EH (cell line): ENCODE measurements at places on chromosomes 1 and 21.

- DNase-seq: no peak
Observed at GRCh38 chr1:167312871-167313270, 92.2 kb downstream of the POU2F1 start.

- DNase-seq: no peak
Observed at GRCh38 chr21:28882345-28882744, 110.3 kb downstream of the LTN1 start.

GRCh38 chr21:44018813-44019567 is 6.9 kb downstream of the TRAPPC10 start:
- no peak for DNase-seq

- DNase-seq: no peak
Observed at GRCh38 chr1:45385302-45385701, 45.1 kb upstream of the MUTYH start.

GRCh38 chr1:237041461-237041794 is 556 bp upstream of the RYR2 start:
- no peak for DNase-seq

DNA sequence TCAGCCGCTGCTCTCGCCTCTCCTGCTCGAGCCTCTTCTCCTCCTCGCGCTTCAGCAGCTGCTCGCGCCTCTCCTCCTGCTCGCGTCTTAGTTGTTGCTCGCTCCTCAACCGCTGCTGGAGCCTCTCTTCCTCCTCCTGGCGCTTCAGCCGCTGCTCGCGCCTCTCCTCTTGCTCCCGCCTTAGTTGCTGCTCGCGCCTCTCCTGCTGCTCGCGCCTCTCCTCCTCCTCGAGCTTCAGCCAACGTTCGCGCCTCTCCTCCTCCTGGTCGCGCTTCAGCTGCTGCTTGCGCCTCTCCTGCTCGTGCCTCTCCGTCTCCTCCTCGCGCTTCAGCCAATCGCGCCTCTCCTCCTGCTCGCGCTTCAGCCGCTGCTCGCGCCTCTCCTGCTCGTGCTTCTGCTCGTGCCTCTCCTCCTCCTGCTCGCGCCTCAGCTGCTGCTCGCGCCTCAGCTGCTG is 3.7 kb downstream of the TCHH start:
- DNase-seq: peak; percentile 50

DNA sequence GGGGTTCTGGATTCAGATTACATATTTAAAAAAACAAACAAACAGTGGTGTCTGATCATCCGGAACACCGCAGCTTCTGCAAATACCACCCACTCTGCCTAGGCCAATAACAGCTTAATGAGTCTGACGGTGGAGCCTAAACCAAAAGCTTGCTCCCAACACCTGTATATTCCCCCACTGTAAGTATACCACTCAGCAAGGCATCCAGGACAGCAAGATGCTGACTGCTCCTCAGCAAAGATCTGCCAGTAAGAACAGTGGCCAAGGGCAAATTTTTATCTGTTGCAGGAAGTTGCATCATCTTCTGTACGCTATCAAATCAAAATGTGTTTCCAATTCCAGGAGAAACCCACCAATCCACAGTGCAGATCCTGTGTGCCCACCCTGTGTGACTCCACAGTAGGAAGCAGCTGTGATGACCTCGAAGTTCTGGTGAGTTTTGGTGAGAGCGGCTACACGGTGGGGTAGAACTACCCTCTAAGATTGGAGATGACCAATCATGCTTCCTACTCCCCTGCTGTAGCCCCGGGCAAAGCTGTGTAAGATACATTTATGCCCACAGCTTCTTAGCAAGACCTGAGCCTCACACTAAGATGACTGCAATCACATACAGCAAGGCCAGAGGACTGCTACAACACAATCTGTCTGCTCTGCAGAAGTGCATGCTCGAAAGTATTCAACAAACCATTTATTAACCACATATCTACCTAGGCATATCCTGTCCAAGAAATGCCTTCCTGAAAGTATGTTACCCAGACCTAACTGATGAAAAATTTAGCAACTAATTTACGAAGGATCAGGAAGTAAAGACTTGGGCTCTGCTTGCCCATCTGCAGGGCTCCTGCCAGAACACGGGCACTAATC is 30.5 kb downstream of the SIPA1L2 start:
- DNase-seq: peak; percentile 55

- no peak for DNase-seq
Observed at GRCh38 chr1:154327466-154328317, 2.4 kb downstream of the ATP8B2 start.

GRCh38 chr1:201061886-201062285 is 38.4 kb upstream of the KIF21B start:
- DNase-seq: no peak

- DNase-seq: no peak
Observed at GRCh38 chr1:244962130-244962529, 97.8 kb upstream of the HNRNPU start.

DNA sequence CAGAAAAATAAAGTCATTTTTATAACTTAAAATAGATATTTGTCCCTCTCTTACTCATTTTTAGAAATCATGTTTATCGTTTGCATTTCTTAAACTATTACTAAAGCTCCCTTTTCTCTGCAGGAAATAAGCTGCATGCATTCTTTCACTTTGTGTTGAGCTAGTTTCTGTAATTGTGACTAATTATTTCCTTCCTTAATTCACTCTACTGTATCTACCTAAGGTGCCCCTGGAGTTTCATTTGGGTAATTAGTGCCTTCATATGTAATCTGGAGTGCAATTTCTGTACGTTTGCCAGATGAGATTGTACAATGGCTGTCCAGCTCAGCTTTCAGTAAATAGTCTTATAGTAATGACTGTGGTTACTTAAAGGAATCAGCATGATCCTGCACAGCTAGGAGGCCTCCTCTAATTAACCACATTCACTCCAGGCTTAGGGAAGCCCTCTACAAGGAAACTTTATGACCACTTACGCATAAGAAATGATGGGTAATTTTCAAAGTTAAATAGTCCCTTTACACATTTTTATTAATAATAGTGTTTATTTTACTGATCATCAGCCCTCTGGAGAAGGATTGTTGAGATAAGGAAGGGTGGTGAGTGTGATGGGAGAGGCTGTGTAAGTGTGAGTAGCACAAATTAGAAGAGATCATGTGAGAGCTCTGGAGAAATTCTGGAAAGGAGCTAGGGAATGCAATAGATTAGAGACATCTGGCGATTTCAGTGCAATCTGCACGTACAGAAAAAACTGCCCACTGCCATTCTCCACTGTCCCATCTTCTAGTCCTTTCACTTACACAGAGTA is 86.8 kb downstream of the LRRC8C start:
- peak; percentile 68 for DNase-seq

- no peak for DNase-seq
Observed at GRCh38 chr21:31193761-31194160, 150.3 kb downstream of the TIAM1 start.

- no peak for DNase-seq
Observed at GRCh38 chr1:75548721-75549480, 62.0 kb downstream of the SLC44A5 start.

DNA sequence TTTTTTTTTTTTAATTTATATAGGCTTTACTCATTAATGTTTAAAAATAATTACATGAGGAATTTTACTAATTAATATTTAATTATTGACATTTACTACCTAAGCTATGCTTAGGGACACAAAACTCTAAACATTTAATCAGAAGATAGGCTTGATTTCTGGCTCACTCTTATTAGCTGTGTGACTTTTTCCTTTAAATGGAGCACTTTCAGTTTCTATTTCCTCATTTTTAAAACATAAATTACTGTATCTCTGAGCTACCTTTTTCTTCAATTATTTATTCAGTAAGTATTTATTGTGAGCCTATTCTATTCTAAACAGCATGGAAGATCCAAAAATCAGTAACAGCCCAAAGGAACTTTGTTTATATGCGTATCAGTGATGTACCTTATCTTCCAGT is 40.5 kb downstream of the MAP3K7CL start:
- DNase-seq: no peak

DNA sequence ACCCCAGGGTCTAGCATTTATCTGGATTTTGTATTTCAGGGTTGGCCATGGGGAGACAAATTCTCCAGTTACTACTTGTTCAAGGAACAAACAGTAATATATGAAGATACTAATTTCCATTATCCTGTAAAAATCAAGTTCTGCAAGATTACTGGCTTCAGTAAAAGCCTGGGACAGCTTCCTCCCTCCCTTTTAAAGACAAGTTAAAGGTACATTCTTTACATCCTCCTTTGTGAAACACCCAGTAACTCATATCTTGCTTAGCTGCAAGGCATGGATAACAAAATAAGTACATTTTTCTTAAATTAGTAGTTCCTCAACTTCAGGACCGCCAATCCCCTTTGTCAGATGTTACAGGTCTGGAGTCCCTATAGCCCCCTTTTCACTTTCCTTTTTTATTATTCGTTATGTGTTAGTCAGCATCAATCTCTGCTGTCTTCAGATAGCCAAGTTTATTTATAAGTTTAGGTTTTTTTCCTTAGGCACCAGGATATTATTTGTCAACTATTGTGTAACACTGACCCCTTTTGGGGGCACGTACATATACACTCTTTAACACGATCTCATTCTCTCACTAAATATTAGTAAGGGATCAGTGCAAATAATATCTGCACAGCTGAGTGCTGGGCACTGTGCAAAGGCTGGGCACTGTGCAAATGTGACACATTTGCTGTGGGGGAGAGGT is 9.8 kb downstream of the ERRFI1 start:
- DNase-seq: no peak

DNA sequence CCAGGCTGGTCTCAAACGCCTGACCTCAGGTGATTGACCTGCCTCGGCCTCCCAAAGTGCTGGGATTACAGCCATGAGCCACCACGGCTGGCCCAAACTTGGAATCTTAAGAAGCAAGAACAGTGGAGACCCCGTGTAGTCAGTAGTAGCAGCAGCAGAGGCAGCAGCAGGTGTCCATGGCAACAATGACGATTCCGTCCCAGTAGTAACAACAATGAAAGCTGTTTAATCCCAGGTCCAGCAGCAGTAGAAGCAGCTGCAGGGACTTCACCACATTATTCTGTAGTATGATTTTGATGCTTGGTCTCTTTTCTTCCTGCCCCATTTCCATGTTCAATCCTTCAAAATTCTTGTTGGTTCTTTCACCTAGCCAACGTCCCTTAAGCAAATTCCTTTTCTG is 69.6 kb upstream of the KCTD3 start:
- DNase-seq: no peak

GRCh38 chr1:58345215-58346035 is 201.1 kb downstream of the OMA1 start:
- no peak for DNase-seq

DNA sequence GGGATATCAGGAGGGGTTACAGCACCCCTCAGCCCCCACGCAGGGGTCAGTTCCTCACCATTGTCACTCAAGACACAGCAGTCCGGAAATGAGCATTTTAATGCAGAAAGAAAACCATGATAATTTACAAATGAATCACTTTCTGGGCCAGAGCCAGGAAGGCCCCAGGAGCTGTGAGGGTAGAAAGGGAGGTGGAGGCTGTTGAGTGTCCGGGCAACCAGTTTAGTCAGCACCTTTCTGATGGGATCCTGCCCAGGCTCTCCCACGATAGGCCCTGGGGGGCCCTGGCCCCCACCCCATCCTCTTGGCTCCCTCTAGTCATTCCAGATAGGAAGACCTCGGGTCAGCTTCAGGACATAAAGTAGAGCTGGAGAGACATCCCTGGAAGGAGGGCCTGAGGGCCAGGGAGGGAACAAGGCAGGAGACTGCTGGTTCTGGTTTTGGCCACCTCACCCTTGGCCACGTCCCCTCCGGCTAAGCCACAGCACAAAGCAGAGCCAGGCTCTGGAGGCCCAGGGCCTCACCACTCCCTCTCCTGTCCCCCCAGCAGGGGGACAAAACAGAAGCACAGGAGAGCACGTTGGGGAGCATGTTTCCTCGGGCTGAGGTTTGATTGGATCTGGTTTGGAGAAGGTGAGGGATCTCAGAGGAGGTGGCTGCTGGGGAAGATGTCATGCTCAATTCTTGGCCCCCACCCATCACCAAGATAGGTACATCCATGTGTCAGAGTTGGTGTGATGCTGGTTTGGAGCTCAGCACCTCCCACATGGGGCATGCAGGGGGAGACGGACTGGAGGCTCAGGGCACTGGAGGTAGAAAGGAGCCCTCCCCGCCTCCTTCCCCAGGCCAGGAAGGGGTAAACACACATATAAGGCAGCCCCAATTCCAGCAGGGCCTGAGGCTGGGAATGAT is 20.6 kb downstream of the ETNK2 start:
- peak; percentile 96 for DNase-seq
